ENCODE measurements at places on chromosomes 12 and 14.
A peak's percentile ranks its signal among the peaks of the same experiment; 100 is the strongest.

GRCh38 chr14:60665177-60665550 is 15.9 kb upstream of the SIX1 start:
- DNase-seq: no peak

DNA sequence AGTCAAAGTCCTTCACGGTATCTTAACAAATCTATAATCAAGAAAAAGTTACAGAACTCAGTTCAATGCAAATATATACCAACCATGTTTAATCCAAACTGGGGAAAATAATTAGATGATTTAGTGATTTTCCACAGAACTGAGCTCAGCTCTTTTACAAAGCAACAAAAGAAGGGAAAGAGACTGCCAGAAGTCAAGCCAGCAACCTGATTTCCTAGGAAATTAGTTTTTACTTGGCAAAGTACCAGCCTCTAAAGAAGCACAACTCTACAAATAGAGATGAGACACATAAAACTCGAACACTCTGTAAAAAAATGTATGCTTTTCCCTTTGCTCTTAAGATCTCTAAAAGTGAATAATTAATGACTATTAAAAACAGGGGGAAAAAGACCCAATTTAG is 19.4 kb downstream of the NUMB start:
- no peak for DNase-seq

GRCh38 chr12:85836197-85837090 is at the start of gene RASSF9:
Gene RASSF9, minus strand, starts transcription at chr12:85836409. Its CDS starts 208 bp downstream, at chr12:85836201.
- DNase-seq: no peak

GRCh38 chr14:61268812-61269211 is 12.3 kb downstream of the TMEM30B start:
- no peak for DNase-seq

DNA sequence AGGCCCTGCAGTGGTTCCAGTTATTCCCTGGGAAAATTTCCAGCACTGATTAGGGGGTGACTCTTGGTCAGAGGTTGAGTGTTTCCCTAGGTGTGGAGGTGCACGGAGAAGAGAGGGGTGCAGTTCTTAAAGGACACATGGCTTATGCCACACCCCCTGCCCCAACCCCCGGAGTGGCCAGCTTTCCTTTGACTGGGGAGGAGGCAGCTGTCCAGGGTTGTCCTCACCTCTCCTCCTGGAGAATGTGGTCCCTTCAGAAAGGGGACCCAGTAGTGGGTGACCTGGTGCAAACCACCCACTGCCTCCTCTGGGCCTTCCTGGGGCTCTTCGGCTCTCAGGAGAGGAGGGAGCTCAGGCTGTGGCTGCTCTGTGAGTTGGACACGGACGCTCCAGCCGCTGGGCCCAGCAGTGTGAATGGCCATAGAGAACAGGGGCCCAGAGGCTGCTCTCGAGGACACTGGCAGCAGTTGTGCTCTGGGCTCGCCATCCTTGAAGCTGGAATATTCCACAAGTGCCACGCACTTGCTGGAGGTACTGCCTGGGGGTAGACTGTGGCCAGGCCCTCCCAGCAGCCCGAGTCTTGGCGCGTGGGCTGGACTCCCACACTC is 13.6 kb downstream of the PACS2 start:
- no peak for DNase-seq

DNA sequence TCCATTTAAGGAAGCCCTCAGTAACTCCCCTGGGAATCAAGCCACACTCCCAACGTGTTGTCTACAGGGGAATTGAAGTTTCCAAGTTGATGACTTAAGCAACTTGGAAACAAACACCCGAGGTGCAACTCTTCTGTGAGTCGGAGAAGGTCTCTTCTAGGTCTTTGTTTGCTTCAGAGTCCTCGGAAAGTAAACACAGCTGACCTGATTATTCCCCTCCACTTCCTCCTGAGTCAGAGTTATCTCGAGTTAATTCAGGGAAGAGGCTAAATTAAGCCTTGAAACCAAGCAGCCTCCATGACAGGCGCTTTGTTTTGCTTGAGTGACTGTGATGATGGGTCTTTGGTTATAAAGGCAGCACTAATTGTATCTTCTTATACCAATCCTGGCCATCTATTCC is 41.8 kb downstream of the TUNAR start:
- no peak for DNase-seq

GRCh38 chr12:127539226-127539858 is 727.6 kb upstream of the TMEM132C start:
- no peak for DNase-seq

GRCh38 chr12:3019005-3019680 is 58.0 kb upstream of the TSPAN9 start:
- DNase-seq: no peak

GRCh38 chr12:131599190-131600159 is 111.4 kb upstream of the SFSWAP start:
- DNase-seq: no peak

- no peak for DNase-seq
These were observed 230.1 kb downstream of the FOXN3 start for GRCh38 chr14:89186856-89187376.

DNA sequence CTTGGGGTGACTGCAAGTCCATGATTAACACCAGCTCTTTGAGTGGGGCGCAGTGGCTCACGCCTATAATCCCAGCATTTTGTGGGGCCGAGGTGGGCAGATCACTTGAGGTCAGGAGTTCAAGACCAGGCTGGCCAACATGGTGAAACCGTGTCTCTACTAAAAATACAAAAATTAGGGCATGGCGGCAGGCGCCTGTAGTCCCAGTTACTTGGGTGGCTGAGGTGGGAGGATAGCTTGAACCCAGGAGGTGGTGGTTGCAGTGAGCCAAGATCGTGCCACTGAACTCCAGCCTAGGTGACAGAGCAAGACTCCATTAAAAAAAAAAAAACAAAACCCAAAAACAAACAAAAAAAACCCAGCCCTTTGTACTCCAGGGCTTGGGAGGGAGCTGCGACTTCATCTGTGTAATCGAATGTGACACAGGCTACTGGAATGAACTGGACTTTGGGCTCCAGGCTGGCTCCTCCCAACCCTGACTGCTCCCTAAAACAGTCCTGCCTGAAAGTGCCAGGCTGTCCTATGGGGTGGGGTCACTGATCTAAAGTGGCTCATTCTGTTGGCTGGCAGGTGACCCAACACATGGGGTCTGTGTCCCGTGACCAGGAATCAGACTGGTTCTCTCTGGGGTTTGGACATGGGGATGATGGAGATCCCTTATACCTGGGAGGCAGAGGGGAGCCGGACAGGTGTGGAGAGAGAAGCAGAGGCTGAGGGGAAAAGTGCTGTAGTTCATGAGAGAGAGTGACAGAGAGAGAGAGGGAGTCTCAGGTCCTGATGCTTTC is 9.3 kb upstream of the C12orf43 start:
- no peak for DNase-seq

GRCh38 chr14:56338674-56339073 is 220.5 kb downstream of the PELI2 start:
- no peak for DNase-seq

GRCh38 chr14:29503903-29504302 is 423.7 kb downstream of the PRKD1 start:
- no peak for DNase-seq

DNA sequence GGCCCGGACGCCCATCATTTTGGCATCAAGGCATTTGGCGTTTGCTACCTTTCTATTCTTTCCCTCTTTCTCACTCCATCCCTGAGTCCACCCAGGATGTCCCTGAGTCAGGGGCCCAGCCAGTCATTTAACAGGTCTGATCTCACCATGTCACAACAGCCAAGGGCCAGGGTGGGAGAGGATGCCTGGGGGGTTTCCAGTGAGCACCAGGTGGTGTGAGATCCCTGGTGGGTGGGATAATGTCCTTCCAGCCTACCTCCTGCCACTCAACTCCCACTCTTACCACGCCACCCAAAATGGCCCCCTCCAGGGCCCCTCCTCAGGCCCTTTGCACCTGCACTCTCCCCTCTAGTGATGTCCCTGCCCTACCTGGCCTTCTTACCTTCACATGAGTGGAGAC is 310.8 kb downstream of the BCL11B start:
- DNase-seq: no peak

DNA sequence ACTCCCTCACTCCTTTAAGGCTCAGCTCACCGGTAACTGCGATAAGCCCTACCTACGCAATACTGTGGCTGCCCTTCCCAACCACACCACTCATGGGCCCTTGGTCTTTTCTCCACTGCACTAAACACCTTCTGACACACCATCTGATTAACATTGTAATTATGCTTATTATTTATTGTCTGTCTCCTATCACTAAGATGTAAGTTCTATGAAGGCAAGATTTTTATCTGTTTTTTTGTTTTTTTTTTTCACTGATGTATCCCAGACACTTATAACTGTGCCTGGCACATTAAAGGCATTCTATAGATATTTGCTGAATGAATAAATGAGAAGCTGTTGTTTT is 34.2 kb upstream of the PYGL start:
- DNase-seq: no peak

- DNase-seq: no peak
These were observed 15.9 kb upstream of the ATP6V0A2 start for GRCh38 chr12:123696207-123696606.

GRCh38 chr12:63037746-63038712 is 103.1 kb upstream of the PPM1H start:
- DNase-seq: peak; percentile 83

- DNase-seq: no peak
These were observed 219.6 kb upstream of the C14orf180 start for GRCh38 chr14:104359969-104360442.

DNA sequence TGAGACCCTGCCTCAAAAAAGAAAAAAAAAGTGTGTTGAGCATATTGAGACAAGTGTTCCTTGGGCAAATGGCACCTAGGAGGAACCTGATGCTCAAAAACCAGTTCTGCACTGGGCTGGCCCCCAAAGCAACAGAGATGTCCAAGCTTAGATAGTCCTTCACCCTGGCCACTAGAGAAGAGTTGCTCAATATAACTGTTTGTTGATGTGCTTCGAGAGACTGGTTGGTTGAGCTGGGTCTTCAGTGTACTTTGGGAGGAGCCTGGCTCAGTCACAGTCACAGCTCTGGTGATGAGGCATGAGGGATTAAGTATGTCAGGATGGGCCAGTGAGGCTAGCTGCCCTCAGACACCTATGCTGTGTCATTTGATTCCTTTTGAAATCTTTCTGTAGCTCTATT is 38.0 kb downstream of the SLC2A14 start:
- no peak for DNase-seq

DNA sequence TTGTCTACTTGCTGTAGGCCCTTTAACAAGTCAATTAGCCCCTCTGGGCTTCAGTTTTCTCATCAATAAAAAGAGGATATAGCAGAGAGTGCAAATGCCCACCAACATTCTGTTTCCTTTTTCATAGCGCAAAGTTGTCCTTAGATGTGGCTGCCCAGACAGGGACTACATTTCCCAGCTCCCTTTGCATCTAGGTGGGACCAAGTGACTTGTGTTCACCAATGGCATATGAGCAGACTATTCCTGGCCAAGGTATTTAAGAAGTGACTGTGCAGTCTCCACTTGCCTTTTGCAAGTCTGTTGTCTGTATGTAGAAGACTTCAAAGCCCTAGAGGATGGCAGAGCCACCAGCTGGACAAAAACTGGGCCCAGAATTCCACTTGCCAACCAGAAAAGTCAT is 59.7 kb downstream of the DAO start:
- no peak for DNase-seq

DNA sequence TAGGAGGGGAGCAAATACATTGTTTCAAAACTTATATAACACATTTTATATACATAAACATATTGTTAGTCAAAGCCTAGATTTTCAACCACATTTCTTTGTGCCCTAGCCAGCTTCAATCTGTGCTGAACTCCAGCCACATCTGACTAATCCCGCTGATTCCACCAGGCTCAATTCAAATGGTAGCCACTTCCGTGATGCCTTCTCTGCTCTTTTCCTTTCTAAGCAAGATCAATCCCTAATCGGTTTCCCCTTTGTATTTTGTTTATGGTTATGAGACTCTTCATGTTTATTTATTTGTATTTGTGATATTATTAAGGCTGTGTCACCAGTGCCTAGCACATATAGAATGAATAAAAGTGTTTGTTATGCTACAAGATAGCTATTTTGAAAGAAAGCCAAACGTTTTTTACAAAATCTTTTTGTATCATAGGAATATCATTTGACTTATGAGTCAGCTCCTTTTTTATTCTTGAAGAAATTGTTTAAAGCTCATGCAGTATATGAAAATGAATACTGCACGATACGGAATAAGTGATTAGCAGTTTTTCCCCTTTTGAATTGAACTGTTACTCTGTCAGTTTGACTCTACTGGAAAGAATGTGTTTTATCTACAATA is 110.2 kb downstream of the PLEKHA5 start:
- no peak for DNase-seq

GRCh38 chr12:11812586-11813437 is 163.3 kb downstream of the ETV6 start:
- DNase-seq: peak; percentile 24
